ENCODE measurements at places on chromosomes 1 and 21.

GRCh38 chr1:1833456-1833855 lies 55.2 kb upstream of the NADK start:
- no peak for DNase-seq

DNA sequence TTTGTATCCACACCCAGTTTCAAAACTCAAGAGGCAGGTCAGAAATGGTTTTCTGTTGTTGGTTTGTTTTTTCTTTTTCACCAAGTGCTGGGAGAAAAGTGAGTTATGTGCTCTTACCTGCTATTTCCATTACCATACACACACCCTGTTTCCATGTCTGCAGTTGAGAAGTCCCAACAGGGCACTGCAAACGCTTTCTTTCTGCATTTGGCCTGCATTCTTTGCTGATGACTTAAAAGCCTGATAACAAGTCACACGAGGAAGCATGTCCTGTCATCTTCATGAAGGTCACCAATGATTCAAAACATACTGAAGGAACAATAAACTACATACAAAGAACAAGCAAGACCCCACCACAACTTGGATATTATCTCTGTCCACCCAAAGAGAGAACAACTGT lies 24.8 kb upstream of the KCNE1 start:
- peak; percentile 42 for DNase-seq

GRCh38 chr1:154236855-154237254 lies 16.1 kb downstream of the UBAP2L start:
- no peak for DNase-seq

GRCh38 chr1:110540891-110541685 lies 22.1 kb upstream of the KCNA10 start:
- DNase-seq = no peak

GRCh38 chr1:162889989-162890388 lies 29.0 kb upstream of the CCDC190 start:
- DNase-seq = no peak

DNA sequence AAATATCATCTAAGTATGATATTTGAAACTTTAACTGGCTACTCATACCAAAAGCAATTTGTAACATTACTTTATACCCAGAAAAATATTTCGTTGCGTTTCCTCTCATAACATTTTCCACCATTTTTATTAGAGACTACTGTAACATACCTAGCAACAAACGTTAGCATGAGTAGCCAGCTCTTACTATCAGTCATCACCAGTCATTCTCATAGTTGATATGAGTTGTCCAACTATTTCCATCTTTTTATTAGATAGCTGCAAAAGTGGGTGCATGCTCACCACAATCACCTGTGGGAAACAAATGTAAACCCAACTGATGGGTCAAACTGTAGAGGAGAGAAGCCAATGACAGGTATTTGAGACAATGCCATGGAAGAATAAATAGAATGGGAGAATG lies 114.6 kb downstream of the AKT3 start:
- no peak for DNase-seq

- DNase-seq = no peak
These were observed 61.2 kb downstream of the PTPRC start for GRCh38 chr1:198700016-198700392.

GRCh38 chr1:174809755-174810280 lies 189.9 kb upstream of the CACYBP start:
- no peak for DNase-seq

DNA sequence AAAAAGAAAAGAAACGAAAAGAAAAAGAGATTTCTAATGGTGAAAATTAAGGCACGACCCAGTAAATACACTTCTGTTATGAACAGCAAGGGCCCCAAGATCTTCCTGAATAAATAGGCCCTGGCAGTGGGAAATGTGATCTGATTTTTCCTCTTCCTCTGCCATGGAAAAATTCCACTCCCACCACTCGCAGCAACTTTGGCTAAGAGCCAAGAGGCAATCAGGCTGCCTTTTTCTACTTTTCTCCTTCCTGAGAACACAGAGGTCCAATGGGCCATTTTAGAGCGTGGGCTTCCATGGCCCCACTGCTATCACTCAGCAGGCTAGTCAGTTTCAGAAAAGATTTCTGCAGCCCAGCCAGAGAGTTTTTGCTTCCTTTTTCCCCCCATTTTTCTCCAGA lies 33.7 kb upstream of the AK4 start:
- DNase-seq = no peak

DNA sequence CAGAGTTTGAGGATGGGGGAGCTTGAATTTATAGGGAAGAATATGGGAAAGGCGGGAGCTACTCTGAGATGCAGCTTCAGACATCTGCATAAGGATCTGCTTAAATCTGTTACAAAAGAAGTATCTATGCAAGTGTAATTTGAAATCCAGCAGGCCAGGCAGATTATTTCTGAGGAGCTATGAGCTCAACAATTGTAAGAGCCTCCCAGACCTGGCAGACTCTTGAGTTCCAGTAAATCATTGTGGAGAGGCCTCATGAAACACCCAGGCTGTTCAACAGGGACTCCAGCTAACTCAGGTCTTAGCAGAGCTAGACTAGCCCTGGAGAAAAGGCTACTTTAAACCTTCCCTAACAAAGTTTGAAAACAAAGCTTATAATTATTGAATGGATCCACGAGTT lies 647.5 kb upstream of the CHRM3 start:
- DNase-seq = no peak

DNA sequence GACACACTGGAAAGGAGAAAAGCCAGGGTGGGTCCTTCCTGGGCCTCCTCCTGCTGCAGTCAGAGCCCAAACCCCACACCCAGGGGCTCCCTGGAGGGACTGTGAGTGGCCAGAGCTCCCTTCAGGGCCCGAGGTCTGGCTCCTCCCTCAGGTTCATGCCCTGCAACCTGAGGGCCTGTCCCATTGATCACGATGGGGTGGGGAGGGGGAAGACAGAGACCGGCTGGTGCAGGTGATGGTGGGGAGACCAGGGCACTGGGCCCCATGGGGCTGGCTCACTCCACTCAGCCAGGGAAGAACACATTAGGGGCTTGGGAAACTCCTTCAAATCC lies 30.1 kb upstream of the NPPB start:
- no peak for DNase-seq

DNA sequence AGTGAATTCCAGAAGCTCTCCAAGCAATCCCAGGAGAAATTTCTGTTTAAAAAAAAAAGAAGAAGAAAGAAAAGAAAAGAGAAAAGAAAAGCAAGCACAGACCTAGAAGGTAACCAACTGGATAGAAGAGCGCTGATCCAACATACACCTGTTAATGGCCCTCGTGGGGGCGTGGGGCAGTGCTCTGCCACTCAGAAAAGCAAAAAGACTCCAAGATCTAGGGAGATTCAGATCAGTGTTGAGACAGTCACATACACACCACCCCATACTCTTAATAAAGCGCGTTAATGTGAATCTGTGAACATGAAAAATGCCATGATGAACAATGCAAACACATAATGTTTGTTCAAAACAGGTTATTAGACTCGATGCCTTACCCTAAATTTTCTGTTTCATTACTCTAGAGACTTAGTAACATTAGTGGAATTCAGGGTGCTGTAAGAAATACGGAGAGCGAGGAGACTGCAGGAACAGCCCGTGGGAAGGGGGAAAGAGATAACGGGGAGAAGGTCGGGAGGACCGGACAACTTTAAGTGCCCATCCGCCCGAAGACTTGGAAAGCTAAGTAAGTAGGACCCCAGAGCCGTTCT lies 406 bp downstream of the NME7 start:
- DNase-seq = no peak

- DNase-seq = no peak
These were observed 169.1 kb downstream of the TRIM33 start for GRCh38 chr1:114341856-114342255.

- DNase-seq = no peak
These were observed 386.3 kb downstream of the CAMTA1 start for GRCh38 chr1:7171574-7171973.

DNA sequence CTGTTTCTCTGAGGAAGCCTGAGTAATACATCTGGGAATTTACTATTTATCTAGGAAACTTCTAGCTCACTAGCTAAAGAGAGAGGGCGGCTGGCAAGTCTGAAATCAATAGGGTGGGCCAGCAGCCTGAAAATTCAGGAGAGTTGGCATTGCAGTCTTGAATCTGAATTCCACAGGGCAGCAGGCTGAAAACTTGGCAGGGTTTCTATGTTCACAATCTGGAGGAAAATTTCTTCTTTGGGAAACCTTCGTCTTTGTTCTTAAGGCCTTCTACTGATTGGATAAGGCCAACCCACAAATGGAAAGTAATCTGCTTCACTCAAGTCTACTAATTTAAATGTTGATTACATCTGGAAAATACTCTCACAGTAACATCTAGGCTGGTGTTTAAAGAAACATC lies 101.0 kb upstream of the COG2 start:
- DNase-seq = no peak

- DNase-seq = no peak
These were observed 499.6 kb upstream of the B3GALT2 start for GRCh38 chr1:193685986-193686385.

DNA sequence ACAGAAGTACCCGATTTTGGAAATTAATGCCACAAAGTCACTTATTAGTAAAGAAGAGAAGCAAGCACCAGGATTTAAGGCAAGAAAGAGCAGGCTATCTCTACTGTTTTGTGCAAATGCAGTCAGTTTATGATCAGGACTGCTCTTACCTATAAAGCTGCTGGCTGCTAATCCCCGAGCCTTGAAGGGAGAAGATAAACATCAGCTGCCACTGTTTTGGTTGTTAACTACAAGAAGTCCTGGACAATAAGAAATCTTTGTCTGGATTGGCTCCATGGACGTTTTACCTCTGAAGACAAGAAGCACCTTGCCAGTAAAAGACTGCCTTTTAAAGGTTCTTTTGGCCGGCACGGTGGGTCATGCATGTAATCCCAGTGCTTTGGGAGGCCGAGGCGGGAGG lies 21.4 kb downstream of the FRRS1 start:
- DNase-seq = no peak

DNA sequence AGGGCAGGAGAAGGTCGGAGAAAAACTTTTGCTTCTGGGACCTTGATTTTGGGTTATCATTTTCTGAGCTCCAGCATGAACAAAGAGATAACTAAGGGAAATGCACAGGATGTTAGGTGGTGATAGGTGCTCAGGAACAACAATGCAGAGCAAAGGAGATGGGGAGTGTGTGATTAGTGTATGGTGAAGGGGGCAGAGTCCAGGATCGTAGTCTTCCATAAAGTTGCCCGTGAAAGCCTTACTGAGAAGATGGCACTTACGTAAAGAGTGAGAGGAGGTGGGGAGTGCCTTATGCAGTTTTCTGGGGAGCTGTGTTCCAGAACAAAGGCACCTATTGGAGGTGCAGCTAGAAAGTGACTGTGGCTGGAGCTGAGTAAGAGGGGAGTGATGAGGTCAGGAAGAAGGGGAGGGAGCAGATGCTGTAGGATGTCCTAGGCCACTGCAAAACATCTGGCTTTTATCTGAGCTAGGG lies 11.6 kb downstream of the KCNK1 start:
- no peak for DNase-seq

GRCh38 chr1:36456391-36456928 lies 6.2 kb upstream of the OSCP1 start:
- no peak for DNase-seq

- no peak for DNase-seq
These were observed 11.4 kb downstream of the SOX13 start for GRCh38 chr1:204084247-204084772.

DNA sequence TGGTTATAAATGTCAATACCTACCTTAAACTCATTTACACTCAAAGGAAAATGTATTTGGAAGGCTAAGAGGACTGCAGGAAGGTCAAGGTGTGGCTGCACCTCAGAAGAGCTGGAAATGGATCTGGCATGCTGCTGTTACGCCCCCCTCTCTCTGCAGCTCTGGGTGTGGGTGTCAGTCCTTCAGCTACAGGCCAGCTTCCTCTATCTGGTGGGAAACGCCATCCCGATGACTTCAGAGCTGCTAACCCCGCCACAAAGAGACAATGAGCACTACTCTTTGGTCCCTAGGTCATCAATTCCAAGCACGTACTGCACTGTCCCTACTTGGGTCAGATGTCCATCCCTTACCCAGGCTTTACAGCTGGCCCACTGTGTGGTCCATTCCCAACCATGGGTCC lies 74.2 kb downstream of the TEX35 start:
- DNase-seq = no peak

DNA sequence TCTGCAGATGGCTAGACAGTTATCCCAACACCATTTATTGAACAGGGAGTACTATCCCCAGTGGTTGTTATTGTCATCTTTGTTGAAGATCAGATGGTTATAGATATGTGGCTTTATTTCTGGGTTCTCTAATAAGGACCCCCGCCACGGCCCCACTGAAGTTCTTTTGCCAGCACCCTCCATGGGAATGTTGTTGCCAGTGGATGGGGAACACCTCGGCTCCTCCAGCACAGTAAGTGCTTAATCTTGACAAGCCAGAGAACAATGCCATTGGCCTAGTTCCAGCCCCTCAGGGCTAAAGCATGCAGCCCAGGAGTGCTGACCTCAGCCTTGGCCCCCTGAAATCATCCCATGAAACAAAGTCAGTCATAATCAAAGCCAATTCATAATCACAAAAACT lies 337.6 kb downstream of the AGBL4 start:
- no peak for DNase-seq

GRCh38 chr1:243733670-243734307 lies 116.3 kb downstream of the AKT3 start:
- no peak for DNase-seq

GRCh38 chr1:62725255-62725654 lies 37.1 kb upstream of the DOCK7 start:
- DNase-seq = no peak

GRCh38 chr1:216237927-216238542 lies 185.2 kb downstream of the USH2A start:
- DNase-seq = no peak

- no peak for DNase-seq
These were observed 190.7 kb downstream of the HLX start for GRCh38 chr1:221069986-221070385.

GRCh38 chr1:9586147-9586766 lies 2.5 kb upstream of the TMEM201 start:
- no peak for DNase-seq

DNA sequence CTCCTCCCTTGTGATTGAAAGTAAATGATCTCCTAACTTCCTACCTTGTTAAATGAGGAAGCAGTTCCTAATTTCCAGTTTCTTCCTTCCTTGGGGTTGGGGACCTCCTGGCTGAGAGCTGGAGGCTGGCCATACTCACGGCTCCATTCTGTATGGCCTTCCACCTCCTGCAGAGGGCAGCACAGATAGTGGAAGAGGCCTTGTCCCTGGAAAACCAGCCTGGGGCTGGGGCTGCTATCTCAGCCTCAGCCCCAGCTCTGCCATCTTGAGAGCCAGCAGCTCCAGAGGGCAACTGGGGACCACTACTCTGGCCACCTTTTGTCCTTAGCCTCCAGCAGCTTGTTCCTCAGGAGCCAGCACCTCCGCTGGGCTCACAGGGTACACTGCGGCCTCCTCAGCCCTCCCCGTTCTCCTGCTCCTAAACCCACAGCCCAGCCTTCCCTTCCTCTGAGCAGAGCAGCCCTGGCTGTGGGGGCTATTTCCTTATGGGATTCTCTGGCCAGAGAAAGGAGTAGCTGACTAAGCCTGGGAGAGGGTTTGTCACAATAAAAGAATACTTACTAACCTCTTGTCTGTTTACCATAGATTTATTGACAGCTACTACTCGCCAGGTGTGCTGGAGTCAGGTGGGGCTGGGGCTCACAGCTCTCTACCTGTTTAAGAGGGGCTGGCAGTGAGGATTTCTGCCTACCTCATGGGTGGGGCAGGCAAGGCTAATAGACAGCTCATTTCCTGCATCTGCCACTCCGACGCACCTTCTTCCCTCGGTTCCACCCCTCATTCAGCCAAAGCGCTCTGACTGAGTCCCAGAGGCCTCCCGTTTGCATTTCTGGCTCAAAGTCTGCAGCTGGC lies 6.3 kb downstream of the TMEM234 start:
- peak; percentile 48 for DNase-seq

- DNase-seq = no peak
These were observed 19.6 kb downstream of the SPATA45 start for GRCh38 chr1:212827831-212828278.

- DNase-seq = no peak
These were observed 35.8 kb upstream of the PLXNA2 start for GRCh38 chr1:208279826-208280588.

Measured in RCC 7860 (cell line).